ENCODE measurements at places on chromosomes 3 and 15.

DNA sequence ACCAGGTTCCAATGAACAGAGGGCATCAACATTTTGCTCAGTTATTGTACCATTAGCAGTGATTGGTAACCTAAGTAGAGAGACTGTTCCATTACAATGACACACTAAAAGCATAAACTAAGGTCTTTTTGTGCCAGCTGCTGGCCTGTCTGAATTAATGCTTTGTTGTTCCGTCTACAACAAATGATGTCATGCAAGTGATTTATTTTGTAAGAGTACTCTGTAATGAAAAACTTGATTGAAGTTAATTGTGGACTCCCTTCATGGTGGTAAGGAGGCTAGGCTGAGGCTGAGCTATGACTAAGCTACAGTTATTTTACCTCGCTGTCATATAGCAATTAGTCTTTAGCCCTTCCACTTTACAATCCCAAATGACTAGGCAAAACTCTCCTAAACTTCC, 23.2 kb downstream of the RCN2 start:
- no peak for DNase-seq

GRCh38 chr3:151673974-151674373, 59.8 kb upstream of the AADACL2 start:
- no peak for DNase-seq

DNA sequence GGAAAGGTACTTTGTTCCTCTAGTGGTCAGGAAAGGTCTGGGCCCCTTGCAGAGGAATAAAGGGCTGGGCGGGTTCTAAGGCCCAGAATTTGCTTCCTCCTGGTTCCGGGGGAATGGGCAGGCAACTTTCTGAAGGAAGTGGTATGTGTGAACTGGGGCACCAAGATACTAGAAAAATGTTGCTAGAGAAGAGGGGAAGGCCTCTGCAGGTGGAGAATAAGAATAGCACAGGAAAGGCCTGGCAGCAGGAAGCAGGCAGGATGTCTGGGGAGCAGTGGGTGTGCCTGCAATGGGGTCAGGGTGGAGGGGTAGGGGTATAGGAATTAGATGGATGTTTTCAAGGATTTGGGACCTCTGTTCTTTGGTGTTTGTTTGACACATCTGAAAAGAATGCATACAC, 2.0 kb downstream of the SLC22A13 start:
- no peak for DNase-seq

- no peak for DNase-seq
Observed at GRCh38 chr3:148389916-148390315, 307.8 kb upstream of the AGTR1 start.

DNA sequence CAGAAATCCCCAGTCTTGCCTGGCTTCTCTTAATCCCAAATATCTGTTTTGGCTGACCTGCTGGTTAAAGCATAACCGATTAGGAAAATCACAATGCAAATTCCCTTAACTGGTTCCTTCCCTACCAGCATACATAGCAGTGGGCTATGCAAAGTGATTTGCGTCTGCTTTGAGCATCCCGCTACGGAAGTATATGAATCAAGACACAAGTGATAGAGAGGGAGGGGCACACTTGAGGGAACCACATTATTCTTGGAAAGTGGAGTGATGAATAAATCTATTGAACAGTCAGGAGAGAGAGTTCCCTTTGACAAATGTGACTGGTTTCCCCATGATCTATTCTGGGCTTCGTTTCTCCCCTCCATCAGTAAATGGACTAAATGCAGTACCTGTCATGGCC, 119.6 kb upstream of the C15orf61 start:
- DNase-seq = no peak

DNA sequence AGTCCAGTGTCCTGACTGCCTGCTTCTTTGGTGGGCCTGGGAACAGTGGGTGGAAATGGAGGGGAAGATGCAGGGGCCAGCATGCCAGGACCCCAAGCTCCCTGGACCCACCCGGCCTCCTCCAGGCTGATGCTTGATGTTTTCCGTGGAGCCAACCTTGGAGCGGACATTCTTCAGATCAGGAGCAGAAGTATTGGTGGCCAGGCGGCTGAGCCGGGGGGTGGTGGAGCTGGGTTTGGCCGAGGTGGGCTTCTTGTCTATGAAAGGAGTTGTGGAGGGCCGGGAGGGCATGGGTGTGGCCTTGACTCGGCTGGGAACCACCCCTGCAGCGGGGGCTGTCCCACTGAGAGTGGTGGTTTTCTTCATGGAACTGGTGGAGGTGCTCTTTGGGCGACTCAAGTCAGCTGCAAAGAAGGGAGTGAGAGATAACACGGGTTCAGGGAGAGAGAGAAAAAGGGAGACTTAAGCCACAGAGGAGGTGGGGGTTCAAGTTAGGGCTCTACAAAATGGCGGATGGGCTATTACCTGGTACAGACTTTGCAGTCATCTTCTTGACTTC, 67.8 kb downstream of the DHX30 start:
- no peak for DNase-seq

DNA sequence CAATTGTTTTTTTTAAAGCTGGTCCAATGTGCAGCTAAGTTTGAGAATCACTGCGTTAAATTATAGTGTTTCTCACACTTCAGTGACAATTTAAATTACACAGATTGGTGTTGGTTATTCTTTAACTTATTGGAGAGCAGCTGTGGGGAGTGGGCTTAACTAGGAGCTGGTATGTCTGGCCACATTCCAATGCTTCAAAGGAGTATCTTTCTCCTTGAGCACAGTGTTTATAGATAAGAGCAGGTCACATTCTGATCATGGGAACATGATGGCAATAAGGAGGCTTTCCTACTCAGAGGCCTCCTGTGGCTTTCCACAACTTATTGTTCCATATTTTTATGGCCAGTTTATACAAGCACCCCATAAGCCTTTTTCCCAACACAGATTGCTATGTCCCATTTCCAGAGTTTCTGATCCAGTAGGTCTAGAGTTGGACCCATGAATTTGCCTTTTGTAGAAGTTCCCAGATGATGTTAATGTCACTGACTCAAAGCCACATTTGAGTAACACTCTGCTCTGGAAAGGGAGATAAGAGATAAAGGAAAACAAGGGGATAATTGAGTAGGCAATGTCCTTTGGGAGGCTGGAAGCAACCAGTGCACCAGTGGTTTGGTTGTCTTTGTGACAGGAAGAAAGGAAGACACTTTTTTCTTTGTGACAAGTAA, 33.0 kb upstream of the PLSCR4 start:
- no peak for DNase-seq

DNA sequence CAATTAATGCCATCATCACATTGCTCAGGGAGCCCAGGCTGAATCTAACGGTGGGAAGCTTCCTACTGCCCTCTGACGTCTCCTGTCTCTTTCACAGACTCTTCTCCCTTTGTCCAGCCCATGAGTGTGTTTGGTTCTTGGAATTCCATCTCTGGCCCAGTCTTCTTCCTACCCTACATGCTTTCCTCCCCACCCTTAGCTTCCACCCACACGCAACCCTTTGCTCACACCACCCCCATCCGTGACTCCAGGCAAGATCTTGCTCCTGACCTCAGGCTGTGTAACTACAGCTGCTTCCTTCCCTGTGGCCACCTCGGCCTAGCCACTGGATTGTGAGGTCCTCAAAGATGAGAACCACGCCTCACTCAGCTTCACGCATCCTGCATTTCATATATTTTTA, 72.3 kb upstream of the THBS1 start:
- DNase-seq = no peak

DNA sequence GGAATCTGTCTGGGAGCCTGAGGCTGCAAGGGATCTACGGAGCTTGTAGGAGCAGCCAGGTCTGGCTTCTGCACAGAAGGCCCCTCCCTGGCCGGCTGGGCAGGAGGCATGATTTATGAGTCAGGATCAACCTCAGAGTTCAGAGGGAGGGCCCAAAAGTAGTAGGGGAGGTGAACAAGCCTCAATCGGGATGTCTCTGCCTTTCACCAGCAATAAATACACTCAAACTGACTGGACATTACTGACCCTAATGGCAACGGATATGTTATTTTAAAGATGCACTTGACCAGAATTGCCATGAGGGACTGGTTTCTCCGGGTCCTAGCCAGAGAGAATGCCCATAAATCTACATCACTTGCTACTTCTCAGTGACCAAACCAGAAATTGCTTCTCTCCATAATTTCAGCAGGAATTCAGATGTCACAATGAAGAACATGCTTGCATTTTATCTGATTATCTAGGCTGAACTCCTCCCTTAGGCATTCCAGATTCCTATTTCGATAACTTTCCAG, 109.6 kb upstream of the LMOD3 start:
- no peak for DNase-seq

GRCh38 chr3:123524981-123525380, 59.9 kb downstream of the HACD2 start:
- no peak for DNase-seq

DNA sequence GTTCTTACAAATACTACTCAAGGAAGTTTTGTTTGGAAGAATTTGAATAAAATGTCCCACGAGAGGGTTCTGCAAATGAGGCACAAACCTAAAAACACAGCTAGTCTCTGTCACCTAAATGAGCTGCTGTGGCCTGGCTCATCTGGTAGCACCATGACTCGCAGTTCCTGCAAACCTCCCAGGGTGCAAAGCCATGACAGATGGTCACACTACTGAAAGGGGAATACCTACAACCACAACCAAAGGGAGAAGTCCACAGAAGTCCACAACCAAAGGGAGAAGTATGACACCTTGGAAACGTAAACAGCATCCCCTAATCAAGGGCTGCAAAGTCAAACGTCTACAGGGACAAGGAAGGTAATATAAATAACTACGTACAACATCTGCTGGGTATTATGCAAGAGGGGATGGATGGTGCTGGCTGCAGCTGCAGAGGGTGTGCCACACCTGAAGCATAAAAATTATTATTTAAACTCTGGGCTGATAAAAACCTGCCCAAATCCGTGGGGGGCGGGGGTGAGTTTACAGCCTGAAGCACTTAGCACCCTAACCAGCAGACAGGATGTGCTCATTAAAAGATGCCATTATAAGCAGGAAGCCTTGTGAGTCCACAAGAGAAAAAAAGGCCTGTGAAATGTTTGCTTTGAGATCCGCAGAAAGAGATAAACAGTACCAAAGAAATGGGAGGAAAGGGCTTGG, 184.0 kb downstream of the MAGI1 start:
- DNase-seq = no peak

- DNase-seq = no peak
Observed at GRCh38 chr3:152885076-152885475, 50.1 kb downstream of the P2RY1 start.

GRCh38 chr3:136835813-136836510, 17.0 kb downstream of the SLC35G2 start:
- no peak for DNase-seq

- DNase-seq = no peak
Observed at GRCh38 chr3:72538070-72538745, 310.0 kb downstream of the SHQ1 start.

- DNase-seq = no peak
Observed at GRCh38 chr3:181629711-181630110, 82.0 kb upstream of the SOX2 start.

DNA sequence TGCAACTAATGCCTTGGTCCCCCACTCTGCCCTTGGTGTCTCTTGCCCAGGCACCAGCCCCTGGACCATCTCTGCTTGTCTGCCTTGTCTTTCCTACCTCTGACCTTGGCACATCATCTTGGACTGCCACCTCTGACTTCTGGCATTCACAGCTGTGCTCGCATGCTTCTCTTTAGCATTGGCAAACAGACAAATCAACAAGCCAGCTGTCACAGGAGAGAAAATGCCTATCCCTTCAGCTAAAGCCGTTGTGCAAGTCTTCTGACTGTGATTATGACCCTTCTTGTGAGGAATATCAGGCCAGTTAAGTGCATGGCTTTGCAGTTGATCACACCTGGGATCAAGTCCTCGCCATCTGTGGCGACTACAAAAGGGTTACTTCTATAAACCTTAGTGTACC, 84.6 kb downstream of the PRICKLE2 start:
- DNase-seq = no peak
